ENCODE measurements at places on chromosomes 4 and X.

- no peak for DNase-seq
Observed at GRCh38 chr4:8708401-8709021, 115.9 kb downstream of the CPZ start.

GRCh38 chrX:28124416-28124815, 143.2 kb upstream of the DCAF8L1 start:
- DNase-seq: no peak

GRCh38 chrX:18898492-18898891, 85.4 kb downstream of the PHKA2 start:
- DNase-seq: no peak

DNA sequence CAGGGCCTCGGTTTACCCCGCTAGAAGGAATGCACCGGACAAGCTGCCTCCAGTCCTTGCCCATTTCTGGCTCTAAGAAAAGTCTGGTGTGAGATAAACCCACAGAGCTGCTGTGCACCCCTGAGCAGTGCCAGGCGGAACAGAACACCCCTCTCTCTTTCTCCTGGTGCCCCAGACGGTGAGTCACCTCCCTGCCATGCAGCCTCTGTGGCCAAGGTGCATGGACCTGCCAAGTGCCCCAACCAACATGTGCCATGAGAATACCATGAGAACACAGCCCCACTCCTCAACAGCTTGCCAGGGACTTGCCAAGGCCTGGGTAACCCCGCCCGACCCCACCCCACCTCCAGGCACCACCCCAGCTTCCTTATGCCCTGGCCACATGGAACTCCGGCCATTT, 47.7 kb upstream of the MAN2B2 start:
- DNase-seq: no peak

DNA sequence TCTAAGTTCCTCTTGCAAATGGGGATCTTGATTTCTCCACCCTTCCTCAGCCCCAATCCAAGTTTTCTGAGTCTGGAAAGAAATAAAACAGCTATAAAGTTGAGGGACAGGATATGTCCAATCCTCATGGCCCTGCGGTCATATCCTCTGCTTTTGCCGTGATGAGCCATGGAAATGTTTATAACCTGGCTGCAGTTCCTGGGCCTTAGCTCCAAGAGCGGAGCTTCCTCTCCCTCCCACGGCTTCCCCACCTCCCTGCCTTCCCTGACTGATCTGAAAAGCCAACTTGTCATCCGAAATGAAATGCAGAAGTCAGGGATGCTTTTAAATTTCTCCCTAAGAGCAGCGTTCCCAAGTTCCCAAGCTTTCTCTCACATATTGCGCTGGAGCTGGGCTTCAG, 221.5 kb upstream of the SFRP2 start:
- DNase-seq: no peak

GRCh38 chr4:75653845-75654503, 19.2 kb downstream of the G3BP2 start:
- no peak for DNase-seq

DNA sequence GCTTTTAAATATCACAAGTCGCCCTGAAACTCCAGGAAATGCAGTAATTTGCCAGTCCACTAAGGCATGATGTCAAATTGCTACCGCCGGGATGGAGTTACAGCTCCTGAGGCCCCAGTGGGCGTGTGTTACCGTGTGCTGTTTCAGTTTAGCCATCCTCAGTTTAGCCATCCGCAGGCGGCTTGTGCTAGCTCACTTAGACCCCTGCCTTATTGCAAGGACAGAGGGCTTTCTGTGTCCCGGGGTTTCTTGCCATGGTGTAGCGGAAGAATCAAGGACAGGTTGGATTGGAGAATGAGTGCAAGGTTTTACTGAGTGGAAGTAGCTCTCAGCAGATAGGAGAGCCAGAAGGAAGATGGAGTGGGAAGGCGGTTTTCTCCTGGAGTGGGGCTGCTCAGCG, 33.8 kb upstream of the LRBA start:
- DNase-seq: no peak

All from NCI-H2081 treated with DMSO at 0.1 percent for 48 hours (cell line).